ENCODE measurements at places on chromosomes 6 and 20.

GRCh38 chr6:32224696-32225095 lies 829 bp upstream of the NOTCH4 start:
- DNase-seq = no peak

- DNase-seq = no peak
These were observed 159.2 kb upstream of the COL21A1 start for GRCh38 chr6:56406276-56407269.

DNA sequence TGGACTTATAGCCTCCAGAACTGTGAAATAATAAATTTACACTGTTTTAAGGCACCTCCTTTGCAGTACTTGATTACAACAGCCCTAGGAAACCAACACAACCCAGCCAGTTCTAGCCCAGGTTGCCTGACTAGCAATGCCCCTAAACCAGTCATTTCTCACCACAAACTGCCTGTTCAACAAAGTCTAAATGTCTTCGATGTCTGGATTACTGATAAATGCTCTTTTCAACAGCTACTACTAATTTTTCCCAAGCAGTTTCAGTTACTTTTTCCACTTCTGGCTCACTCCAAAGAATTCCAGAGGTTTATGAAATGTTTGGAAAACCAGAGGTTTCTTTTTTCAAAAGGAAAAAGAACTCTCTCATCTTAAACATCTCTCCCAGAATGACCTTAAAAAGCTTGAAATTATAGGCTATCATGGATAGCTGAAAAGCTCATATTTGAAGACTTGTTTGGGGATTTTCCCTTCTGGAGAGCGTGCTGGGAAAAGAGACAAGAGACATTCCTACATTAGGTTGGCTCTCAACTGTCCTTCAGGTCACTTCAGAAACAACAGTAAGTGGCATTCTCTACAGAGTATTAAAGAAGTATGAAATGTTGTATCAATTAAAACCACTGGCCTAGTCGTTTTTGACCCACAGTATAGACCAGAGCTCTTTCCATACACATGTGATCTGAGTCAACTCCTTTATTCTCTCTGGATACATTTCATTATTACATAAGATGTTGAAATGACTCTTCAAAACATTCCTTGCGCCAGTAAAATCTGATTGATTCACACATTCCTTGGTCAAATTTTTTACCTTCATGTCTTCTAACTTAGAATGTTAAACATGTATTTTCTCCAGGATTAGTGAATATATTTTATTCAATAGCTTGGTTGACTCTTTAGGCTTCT lies 265.9 kb downstream of the COL12A1 start:
- DNase-seq = no peak

GRCh38 chr6:2630359-2630758 lies 120.4 kb downstream of the MYLK4 start:
- DNase-seq = no peak

DNA sequence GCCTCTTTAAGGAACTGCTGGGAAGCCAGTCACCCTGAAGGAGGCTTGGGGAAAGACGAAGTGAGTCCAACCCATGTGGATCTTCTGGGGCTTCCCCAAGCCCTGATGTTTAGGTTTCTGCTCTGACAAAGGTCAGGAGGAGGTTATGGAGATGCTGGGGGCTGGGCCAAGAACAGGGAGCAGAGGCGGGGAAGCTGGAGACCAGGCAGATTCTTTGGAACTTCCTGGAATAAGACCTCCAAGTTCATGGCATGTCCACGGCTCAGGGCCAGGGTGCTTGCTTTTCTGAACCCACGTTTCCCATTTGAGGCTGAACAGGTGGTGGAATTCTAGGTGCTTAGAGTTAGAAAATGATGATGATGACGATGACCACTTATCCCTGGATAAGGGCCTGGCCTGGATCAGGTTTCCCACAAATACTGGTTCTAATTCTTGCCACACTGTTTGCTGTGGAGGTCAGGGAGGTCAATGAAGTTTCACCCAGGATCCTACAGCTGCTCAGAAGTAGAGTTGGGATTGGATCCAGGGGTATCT lies 30.0 kb upstream of the TGM2 start:
- no peak for DNase-seq

DNA sequence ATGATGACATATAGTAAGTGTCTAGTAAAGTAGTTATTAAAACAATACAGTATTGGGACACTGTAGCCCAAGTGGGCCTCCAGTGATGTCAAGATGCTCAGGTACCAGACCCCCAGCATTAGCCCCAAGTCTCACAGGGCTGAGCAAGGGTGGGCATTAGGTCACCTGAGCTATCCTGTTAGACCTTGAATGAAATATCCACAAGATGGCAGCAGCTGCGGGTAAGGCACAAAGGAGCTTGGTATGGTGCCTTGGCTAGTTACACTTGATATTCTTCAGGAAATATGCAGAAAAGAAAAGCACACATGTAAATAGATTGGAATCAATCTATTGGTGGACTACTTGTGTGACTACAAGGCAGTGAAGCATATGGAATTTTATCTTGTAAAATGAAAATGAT lies 701.8 kb upstream of the ADGRB3 start:
- no peak for DNase-seq

- DNase-seq = no peak
These were observed 1027.4 kb upstream of the FLRT3 start for GRCh38 chr20:15364781-15365180.

DNA sequence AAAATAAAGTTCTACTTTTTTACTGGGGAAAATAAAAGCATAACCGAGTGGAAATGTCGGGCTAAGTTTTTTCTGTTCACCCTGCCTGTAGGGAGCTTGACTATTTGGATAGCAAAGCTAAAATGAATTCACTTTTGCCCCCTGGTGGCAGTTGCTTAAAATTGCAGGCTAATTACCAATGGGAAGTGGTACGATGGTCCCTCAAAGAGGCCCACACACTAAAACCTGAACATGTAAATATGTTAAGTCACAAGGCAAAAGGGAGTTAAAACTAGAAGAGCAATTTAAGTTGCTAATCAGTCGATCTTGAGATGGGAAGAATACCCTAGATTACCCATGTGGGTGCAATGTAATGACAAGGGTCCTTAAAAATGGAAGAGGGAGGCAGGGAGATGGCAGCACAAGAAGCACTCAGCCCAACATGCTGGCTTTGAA lies 916 bp upstream of the SUN5 start:
- peak; percentile 17 for DNase-seq

DNA sequence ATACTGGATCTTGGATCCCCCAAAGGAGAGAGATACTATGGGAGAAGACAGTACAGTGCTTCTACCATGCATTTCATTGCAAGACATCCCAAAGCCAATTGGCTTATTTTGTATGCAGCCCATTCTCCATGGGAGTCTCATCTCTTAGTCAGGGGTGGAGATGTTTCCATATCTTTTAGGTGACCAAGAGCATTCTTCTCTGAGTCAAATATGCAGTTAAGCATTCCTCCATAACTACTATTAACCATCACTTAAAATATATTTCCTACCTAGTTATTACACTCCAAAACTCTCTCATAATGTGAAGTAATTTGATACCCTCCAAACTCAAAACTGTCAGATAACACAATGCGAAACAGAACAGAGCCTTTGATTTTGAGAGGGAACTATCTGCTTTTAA lies 542.6 kb downstream of the HDGFL1 start:
- no peak for DNase-seq

GRCh38 chr6:168188369-168189199 lies 109.6 kb upstream of the FRMD1 start:
- DNase-seq = no peak

GRCh38 chr6:130593200-130593599 lies 227.4 kb downstream of the TMEM200A start:
- DNase-seq = no peak

- no peak for DNase-seq
These were observed 28.8 kb upstream of the ME1 start for GRCh38 chr6:83459663-83460062.

DNA sequence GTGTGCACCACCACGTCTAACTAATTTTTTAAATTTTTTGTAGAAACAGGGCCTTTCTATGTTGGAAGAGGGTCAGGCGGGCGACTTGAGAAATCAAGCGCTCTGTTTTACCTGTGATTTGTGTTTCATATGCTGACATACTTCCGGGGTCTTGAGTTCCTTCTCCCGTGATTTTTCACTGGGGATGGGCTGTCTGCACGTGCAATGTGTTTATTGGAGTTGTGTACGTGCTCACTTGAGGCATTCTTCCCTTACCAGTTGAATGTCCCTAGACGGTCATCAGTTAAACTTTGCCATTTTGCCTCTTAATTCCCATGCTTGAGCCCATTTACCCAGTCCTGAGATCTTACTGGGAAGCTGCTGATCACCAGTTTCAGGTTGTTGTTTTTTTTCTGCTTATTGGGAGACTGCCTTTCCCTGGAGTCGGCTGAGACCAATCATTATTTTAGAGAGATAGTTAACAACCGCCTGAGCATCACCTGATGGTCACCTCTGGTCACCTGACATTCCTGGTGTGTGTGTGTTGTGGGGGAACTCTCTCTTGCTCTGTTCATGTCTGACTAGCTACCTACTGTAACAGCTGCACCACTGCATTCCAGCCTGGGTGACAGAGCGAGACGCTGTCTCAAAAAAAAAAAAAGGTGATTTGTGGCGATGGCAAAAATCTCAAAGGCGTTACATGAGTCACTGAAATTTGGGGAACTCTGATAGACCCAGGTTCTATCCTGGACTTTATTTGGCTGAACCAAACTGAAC lies 34.8 kb upstream of the NCOA3 start:
- DNase-seq = no peak

DNA sequence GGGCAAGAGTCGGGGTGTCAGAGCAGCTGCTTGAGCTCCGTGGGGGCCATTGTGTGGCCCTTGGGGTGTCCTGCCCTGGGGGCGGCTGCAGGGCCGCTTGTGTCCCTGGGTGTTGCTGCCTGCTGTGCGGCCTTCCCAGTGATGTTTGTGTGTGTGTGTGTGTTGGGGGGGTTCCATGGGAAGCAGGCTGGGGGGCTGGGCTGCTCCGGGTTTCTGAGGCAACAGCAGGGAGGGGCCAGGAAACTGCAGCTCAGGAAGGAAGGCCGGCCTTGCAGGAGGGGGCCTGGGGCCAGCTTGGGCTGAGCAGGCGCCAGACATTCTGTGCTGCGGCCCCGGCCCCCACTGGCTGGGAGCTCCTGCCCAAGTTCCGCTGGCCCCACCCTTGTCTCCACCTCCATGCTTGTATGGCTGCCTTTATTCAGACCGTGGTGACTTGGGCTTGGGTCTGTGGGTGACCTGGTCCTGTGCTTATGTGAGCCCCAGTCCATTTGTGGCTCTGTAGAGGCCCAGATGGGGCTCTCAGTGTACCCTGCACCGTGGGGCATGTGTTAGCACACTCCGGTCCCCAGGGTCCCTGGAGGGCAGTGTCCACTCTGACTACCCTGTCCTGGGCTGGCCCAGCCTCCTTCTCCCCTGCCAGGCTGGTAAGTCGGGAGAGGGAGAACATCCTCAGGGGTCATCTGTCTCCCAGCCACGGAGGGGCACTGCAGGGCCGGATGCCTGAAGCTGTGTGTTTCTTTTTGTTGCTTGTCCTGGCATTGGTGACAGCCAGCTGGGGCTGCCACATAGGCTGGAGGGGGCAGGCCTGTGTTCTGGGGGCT lies 4.6 kb upstream of the SOX18 start:
- no peak for DNase-seq

DNA sequence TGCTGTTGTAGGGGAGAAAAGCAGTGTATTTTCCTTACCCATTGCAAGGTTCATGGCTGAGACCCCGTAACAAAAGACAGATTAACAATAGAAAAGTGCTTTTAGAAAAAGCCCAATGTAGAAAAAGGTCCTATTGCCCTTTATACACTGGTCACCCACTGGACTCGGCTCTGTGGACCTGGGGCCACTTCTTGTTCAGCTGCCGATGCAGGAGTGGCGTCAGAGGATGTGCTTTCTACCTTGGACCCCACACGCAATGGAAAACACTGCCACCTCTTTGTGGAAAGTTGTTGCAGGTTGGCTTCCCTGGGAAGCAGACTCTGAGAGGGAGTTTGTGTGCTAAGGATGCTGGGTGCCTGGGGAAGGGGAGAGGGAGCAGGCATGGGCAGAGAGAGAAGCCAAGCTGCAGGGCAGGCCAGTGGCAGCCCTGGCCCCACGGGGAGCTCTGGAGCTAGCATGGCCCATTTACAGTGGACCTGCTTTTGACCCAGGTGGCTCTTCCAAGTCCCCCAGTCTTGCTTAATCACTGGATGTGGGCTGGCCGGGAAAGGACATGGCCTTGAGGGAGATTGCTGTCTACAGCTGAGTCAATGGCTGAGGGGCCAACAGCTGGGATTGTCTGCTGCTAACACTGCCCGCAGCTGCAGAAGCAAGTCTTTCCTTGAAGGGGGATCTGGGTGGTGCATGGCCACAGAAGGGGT lies 142.9 kb downstream of the CDC5L start:
- DNase-seq = no peak

GRCh38 chr20:61525781-61526431 lies 273.8 kb downstream of the CDH4 start:
- no peak for DNase-seq

- no peak for DNase-seq
These were observed 767 bp downstream of the PTK6 start for GRCh38 chr20:63536241-63536977.
